Omental fat pad (tissue), 4 donors: ENCODE measurements at places on chromosomes 16 and 17. TPM values are rescaled to one million over a fixed set of nuclear protein-coding genes. Genes with fewer than 3 reads are reported as not detected.

GRCh38 chr17:3986939-3987335, 22.7 kb upstream of the ATP2A3 start:
- DNase-seq = no peak

DNA sequence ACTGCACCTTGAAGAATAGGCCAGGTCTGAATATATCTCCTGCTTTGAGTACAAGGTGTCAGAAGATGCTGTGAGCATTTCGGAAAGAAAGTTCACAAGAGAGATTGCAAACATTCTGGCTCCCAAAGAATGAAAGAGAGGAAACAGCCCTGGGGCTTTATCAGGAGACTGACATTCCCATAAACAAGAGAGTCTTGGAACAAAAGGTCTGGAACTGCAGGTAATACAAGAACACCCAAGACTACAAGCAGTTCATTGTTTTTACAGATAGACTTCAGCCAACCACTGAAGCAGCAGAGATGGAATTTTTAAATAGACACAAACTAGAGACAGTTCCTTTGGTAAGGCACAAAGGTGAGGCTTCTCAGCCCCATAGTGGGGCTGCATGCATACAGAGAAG, 14.4 kb downstream of the HSD17B2 start:
- DNase-seq = no peak

DNA sequence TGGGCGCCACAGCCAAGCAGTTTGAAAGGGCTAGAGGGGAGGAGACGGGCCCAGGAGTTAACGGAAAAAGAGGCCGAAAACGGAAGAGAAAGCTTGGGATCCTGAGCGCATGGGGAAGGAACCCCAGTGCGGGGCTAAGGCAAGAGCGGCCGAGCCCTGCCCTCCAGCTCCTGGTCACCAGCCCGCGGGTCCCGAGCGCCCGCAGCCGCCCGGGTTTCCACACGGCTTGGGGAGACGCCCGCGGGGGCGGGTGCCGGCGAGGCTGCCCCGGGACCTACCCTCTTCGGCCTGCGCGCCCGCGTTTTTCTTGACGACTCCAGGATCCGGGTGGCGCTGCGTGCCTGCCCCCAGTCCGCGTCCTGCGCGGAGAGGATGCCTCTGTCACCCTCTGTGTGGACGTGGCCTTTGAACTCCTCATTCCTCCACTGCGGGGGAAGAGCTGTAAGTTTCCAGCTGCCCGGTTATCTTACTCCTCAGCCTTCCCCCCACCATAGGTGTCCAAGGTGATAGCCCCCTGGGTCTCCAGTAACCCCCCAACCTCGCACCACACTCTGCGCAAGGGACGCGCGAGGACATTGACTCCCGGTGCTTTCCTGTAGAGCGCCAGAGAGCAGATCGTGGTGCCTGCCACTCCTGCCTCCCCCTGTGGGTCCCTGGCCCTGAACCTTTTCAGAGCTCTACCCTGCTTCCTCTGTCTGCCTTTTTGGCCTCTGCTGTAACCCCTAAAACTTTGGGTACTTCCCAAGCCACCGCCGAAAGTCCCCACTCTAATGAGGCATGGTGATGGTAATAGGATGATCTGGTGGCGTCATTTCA, 1.7 kb upstream of the CDH11 start:
- no peak for DNase-seq

GRCh38 chr17:76727745-76728456, 1.3 kb downstream of the METTL23 start:
- DNase-seq = no peak

- DNase-seq = no peak
Observed at GRCh38 chr17:66533986-66534385, 231.6 kb downstream of the PRKCA start.

DNA sequence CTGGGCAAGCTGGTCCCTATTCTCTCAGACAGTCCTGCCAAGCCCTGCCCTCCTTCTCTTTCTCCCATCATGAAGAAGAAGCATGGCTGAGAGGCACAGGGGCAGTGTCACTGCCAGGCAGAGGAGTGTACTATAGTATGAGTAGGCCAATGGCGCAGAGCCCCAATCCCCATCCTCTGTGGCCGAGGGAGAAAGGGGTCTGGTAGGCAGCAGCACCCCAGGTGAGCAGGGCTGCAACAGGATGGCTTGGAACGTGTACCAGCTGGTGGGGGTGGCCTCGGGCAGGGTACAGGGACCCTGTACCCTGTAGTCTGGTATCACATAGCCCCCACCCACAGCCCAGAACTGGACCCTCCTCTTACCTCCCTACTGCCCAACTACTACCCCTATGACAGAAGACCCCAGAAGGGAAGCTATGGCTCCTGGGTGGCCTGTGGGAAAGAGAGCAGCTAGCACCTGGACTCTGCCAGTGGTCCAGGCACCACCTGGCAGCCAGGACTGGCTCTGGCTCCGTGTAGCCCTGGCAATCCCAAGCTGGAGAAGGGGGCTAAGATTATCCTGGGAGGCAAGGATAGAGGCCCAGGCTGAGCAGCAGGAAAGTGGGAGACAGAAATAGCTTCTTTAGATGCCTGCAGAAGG, 4.4 kb downstream of the SMARCD2 start:
- DNase-seq = no peak

DNA sequence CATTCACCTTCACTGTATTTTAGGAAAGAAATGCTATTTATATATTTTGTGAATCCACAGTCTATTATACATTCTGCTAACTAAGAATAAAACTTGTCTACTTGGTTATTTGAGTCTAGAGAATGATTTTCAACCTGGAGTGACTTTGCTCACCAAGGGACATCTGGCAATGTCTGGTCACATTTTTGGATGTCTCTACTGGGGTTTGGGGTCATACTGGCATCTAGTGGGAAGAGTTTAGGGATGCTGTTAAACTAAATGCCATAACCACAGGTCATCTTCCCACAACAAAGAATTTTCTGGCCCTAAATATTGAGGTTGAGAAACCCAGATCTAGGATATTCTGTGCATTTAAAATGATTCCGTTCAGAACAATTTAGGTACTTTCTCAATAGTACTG, 26.0 kb downstream of the KCNJ16 start:
- no peak for DNase-seq

DNA sequence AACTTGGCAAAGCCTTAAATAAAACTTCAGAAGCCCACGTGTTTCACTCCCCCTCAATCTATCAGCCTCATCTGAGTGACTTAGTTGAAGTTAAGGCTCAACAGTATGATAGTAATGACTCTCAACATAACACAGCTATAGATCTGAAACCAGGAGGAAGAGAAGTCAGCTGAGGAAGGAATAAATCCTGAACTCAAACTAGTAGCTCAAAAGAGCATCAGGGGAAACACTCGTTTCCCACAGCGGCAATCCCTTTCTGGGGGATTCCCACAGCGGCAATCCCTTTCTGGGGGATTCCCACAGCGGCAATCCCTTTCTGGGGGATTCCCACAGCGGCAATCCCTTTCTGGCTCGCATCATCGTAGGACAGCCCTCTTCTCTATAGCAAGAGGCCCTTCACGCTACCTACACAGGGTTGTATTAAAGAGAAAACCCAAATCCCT, 56.8 kb downstream of the ZZEF1 start:
- no peak for DNase-seq

DNA sequence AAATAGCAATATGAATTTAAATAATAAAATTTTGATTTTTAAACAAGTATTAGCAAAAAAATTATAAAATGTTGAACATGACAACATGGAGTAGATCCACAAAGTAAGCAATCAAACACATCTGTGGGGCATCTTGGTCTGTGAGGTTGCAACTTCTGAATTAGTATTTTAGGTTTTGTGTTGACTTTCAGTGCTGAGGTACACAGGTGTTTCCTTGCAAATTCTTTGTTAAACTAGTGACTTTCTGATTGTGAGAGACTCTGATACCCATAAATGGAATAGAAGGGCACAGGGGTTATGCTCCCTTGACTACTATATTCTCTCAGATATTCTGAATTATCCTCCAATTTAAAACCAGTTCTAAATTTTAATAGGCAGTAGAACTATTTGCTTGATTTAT, 841.7 kb downstream of the CDH8 start:
- no peak for DNase-seq

- DNase-seq = no peak
Observed at GRCh38 chr17:57045868-57046704, 39.0 kb upstream of the AKAP1 start.

GRCh38 chr17:42846594-42847280, 2.4 kb downstream of the AOC2 start:
- DNase-seq = no peak

DNA sequence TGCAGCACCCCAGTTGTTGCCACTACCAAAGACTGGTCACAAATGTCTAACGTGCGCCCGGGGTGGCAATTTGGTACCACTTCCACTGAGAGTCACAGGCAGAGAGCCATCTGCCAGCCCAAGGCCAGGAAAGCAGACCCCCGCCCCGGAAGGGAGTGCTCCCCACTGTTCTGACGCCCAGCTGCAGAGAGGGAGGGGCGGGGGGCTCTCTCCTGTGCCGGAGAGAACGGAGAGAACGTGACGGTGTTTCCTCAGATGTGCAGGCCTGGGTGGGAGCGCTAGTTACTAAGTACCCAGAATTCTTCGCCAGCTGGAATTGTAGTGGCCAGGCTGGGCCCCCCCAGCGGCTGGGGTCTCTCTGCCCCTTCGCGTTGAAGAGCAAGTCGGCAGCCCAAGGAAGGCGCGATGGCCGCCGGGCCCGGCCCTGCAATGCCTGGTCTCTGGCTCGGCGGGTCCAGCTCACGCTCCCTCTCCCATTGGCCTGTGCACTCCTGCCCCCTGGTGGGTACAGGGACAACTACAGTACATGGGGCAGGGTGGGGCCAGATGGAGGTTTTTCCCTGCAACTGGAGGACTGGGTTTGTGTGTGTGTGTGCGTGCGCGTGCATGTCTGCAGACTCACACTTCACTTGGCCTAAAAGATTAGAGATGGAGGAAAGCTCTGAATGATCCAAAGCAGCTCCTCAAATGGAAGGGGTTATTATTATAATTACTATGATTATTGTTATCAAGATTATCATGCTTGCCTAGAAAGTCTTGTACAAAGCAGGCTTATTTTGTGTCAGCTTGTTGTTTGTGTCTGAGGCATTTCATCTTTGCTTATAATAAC, 107.1 kb downstream of the AMFR start:
- DNase-seq = peak; percentile 83

DNA sequence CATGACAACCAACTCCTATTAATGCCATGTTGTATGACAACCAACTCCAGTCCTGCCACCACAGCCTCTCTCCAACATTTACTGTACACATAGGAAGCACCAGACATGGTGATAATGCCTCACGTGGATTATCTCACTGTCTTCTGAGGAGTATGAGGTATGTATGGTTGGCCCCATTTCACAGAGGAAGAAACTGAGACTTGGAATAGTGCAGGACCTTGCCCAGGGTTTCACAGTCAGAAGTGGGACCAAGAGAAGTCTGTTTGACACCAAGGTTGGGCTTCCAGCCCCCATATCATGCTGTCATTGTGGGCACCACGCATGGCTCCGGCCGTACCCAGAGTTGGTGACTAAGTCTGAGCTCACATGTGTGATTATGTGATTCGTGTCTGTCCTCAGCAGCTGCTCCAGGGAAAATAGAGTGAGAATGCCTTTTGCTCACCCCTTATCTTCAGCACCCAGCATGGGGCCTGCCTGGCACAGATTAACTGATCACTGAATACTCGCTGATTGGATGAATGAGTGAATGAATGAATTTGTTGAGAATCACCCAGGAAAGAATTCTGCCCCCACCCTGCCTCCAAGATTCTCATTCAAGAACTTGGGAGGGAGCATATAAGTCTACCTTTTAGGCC, 204.1 kb upstream of the NLRP1 start:
- no peak for DNase-seq

GRCh38 chr17:63516910-63517824, 6.0 kb upstream of the KCNH6 start:
- DNase-seq = no peak

- DNase-seq = no peak
Observed at GRCh38 chr17:6095501-6095900, 25.3 kb downstream of the WSCD1 start.

GRCh38 chr16:3589441-3589921, 12.3 kb upstream of the NLRC3 start:
- no peak for DNase-seq

GRCh38 chr17:58706351-58707140, 14.1 kb downstream of the RAD51C start:
- DNase-seq = no peak

GRCh38 chr17:10513299-10514067, 4.9 kb downstream of the MYH1 start:
- DNase-seq = no peak

The TELO2 gene
- 12.7 TPM for total RNA-seq

The CEP20 gene
- total RNA-seq = 23.5 TPM

The ARHGAP44 gene
- 3.6 TPM for total RNA-seq

The NPIPA7 gene
- not detected for total RNA-seq

The TAT gene
- 0.19 TPM for total RNA-seq

The OGFOD3 gene
- total RNA-seq = 22.9 TPM
